ENCODE measurements at places on chromosomes 7 and 10.

GRCh38 chr10:6583447-6583846 is 3.4 kb upstream of the PRKCQ start:
- no peak for DNase-seq

GRCh38 chr7:137563981-137564380 is 220.4 kb upstream of the PTN start:
- no peak for DNase-seq

DNA sequence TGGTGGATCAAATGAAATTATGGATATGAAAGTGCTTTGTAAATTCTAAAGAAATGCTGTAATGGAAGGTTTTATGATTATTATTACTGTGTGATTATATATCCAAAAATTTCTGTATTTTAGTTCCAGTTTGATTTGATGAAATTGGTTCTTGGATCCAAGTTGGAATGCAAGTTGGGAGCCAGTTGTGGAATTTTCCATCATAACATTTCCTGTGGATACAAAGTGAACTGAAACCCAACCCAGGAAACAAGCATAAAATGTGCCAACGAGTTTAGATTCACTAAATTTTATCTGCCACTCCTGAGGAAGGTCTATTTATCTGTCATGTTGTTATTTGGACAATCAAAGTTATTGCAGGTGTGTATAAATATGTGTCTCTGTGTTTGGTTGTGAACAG is 131.4 kb upstream of the MDFIC start:
- no peak for DNase-seq

GRCh38 chr10:78082636-78083035 is 49.0 kb downstream of the RPS24 start:
- no peak for DNase-seq

DNA sequence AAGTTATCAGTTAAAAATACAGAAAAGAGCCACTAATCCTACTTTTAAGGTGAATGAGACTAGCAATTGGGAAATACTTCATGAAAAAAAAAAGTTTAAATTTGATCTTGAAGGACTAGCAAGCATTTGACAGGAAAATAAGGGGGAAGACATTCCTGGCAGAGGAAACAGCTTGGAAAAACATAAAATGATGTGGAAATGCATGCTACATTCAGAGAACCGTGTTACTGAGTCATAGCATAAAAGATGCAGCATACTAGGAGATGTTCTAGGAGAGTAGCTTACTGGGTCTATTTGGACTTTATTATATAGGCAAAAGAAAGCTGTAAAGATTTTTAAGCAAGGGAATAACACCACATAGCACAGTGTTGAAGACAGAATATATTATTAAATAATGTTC is 108.6 kb upstream of the COL1A2 start:
- no peak for DNase-seq

GRCh38 chr10:72037811-72038210 is 50.5 kb downstream of the SPOCK2 start:
- no peak for DNase-seq

DNA sequence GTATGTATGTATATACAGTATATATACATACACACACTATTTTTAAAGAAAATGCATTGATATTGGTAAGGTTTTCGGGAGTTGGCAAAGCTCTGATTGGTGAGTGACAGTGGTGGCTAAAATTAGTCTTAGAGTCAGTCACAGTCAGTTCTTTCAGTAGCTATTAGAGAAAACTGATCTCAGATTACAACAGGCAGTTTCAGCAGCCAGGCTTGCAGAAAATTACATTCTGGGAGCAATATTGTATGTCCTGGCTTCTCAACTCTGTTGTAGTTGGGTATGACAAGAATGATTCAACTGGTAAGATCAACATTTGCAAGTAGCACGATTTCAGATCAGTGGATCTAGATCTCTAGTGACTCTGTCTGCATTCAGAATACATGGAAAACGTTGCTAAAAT is 897.9 kb upstream of the AUTS2 start:
- no peak for DNase-seq

GRCh38 chr7:1260244-1260635 is 27.6 kb downstream of the UNCX start:
- no peak for DNase-seq

DNA sequence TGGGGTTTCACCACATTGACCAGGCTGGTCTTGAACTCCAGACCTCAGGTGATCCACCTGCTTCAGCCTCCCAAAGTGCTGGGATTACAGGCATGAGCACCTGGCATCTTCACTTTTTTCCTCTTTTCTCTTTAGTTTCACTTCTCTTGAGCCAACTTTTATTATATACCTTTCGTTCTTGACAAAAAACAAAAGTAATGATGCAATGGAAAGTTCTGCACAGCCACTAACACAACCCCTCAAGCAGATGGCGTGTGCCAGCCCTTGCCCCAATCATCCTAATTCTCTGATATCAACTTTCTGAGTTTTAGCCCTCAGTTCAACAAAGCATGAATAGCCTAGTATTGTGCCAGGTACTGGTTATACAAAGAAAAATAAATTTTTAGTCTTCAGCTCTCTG is 223.6 kb downstream of the CHCHD3 start:
- DNase-seq: no peak

DNA sequence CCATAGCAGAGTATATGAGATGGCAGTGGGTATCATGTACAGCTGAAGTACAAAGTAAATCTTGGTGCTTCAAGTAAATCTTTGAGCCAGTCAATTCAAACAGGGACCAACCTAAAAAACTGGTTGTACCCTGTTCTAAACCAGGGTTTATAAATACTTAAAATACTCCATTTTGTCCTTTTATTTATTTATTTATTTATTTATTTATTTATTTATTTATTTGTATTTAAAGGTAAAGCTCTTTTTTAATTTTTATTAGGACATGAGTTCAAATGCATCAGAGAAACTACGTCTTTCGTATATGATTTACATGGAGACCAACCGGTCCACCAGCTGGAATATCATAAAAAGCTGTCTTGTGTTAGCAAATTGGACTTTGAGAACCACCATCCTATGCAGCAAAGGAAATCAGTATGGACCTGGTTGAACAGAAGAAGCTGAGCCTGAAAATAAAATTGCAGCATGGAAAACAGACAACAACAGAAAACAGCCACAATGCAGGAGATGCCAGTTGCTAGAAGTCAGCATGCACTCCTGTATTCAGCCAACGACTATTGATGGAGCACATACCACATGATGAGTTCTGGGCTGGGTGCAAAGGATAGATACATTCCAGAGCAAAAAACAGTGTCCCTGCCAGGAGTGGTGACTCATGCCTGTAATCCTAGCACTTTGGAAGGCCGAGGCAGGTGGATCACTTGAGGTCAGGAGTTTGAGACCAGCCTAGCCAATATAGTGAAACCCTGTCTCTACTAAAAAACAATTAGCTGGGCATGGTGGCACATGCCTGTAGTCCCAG is 60.0 kb downstream of the PLXNA4 start:
- DNase-seq: no peak

- no peak for DNase-seq
Observed at GRCh38 chr10:113891476-113891875, 37.0 kb downstream of the NHLRC2 start.

DNA sequence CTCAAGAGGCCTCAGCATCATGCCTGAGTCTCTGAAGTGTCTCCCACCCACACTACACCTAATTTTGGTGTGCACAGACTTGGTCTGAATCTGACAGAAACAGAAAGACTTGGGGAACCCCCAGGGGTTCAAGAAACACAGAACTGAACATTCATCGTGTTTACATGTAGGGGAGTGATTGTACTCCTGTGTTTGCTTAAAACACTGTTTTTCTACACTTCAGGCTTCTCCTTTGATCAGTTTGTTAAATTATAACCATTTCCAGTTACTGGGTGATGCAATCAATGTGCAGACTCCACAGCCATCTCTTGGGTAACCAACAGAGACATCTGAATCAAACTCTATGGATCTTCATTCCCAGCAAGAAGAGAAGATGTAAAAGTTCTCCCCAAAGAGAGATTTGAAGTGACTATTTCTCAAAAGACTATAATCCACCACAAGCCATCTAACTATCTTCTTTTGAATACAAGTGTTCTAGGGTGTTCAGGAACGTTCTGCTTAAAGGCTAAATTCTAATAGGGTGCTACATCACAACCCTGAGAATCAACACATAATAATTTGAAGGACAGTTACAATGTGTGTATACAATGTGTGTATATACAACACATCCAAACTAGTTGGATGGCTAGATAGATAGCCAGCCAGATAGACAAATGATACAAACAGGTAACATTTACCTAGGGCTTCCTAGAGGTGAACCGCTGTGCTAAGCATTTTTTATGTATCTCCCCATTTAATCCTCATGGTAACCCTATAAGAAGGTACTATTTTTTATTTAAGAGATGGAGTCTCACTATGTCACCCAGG is 34.2 kb downstream of the DNAJC12 start:
- DNase-seq: no peak

DNA sequence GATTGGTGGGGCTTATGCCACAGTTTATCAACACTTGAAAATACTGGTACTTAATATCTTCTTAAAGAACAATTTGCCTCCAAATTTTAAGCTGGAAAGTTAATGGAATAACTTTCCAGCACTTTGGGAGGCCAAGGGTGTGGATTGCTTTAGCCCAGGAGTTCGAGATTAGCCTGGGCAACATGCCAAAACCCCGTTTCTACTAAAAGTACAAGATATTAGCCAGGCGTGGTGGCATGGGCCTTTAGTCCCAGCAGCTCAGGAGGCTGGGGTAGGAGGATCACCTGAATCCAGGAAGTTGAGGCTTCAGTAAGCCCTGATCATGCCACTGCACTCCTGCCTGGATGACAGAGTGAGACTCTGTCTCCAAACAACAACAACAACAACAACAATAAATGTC is 56.0 kb downstream of the PRF1 start:
- DNase-seq: no peak

DNA sequence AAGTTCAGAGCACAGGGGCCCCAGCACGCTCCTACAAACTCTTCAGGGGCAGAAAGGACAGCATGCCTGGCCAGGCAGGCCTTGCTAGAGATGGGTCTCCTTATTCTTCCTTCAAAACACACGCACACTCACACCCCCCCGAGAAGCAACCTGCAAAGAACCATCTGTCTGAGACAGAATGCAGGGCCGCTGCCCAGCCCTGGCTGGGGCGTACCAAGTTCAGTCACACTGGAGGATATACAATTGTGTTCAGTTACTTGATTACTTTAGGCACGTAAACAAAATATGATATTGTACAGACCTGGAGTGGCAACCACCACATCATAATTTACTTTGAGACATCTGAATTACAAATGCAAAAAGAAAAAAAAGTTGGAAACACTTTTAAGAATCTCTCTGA is 5.7 kb downstream of the FAM53B start:
- no peak for DNase-seq

DNA sequence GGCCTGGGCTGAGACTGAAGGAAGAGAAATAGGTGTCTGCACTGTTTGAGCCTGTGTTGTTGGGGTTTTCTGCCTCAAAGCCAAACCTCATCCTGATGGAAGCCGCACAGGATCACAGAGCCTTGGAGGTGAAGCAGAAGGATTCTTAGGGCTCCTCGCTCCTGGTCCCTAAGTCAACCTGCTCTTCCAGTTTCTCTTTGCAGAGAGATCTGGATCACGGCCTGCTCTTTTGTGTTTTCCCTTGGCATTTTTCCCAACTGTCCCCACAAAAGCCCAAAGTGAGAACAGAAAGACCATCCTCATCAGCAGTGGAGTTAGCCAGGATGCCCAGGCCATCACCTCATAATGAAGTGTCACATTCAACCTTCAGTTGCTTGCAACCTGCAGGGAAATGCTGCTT is 20.3 kb upstream of the PPIA start:
- no peak for DNase-seq

- no peak for DNase-seq
Observed at GRCh38 chr7:154387252-154387651, 335.1 kb downstream of the DPP6 start.

DNA sequence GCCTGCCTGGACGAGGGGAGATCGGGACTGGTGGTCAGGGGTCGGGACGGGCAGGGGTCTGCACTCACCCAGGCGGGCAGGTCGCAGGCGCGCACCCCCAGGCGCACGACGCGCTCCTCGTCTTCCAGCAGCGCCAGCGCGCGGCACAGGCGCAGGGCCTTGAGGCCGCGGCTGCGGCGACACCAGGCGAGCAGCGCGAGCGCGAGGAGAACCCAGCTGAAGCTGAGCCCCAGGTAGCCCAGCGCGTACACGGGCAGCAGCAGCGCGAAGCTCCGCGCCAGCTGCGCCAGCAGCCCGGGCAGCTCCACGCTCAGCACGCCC is 328 bp downstream of the ESYT2 start:
- DNase-seq: no peak

DNA sequence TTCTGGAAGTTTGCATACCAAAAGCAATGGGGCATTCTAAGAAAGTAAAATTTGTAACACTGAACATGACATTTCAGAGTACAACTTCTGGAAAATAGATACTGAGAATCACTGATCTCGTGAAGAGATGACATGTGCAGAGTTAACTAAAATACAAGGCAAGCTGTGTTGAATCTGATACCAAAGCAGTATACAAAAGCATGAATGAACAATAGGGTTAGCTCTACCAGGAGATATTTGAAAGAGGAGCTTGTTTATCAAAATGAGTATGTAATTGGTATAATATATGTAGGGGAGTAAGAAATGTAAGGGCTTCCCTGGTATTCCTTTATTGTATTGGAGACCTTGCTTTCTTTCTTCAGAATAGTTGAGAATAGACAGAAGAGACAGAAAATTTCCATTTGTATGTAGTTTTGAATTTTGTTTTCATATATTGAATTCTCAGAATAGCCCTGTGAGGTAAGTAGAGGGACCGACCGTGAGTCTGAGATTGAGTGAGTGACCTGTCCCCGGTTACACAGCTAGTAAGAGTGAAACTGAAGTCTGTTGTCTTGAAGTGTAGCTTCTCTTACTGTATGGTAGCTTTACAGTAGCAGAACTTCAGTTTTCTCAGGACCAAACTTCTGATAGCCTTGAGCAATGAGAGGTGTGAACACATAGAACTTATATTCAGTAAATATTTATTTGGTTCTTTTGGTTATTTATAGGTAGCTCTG is 5.0 kb downstream of the HBP1 start:
- no peak for DNase-seq

- DNase-seq: no peak
Observed at GRCh38 chr7:13848681-13849131, 140.8 kb downstream of the ETV1 start.

DNA sequence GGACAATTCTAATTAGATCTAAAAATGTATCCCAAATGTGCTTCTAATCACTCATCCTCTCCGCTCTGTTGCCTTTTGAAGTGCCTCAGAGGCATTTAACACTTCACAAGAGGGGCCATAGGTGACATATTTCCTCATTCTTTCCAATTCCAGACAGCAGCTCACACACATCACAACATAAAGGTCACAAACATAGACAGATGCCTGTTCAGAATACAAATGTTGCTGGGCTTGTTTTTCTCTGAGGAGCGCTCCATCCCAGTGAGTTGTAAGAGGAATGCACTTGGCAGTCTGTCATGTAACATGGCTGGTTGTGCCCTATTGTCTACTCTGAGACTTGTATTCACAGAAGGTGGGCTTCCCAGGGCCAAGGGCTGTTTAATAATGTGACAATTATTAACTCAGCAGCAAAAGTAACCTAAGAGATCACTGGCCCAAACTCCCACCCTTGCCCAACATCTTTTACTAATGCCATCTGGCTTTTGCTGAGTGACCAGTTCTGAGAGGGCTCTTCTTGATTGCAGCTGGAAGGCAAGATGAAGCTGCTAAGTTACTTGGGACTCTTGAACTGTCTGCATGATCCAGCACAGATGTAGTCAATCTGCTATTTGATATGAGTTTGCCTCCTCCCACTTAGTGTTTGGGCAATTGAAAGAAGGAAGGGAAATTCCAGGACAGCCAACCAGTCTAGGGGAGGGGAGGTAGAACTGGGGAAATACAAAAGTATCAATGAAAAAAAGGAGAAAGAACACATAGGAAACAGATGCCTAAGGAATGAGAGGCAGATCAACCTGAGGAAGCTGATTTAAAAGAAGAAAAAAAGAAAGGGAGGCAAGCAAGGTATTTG is 13.6 kb downstream of the PON2 start:
- no peak for DNase-seq

Data from left renal pelvis (tissue), 4 donors.